ENCODE measurements at places on chromosomes 5 and 9.

DNA sequence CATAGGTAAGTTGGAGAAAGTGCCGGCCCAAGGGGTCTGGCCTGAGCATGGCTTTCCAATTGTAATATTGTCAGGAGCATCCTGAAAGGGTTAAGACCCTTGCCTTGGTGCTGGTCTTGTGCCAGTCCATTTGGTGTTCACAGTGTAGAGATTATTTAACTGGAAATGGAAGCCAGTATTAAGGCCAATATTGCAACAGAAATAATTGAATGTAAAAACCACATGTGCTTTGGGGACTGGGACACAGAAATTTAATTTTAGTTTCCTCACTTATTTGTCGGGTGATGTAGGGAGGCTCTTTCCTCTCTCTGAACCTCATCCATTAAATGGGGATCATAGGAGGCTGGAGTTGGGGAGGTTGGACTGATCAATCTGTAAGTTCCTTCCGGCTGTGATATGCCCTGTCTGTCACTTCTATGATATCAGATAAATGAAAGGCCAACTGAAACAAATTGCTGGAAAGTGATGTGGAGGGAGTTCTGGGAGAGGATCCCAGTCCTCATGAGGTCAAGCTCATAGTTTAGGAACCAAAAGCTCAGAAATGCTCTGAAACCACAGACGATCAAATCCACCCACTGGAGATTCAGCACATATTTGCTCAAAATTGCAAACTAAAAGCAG is 54.8 kb upstream of the COL15A1 start:
- DNase-seq = no peak

GRCh38 chr5:170662966-170663365 is 120.6 kb upstream of the GABRP start:
- no peak for DNase-seq

GRCh38 chr5:58019614-58020013 is 440.3 kb downstream of the PLK2 start:
- no peak for DNase-seq

GRCh38 chr5:160930406-160930805 is 78.4 kb upstream of the ATP10B start:
- DNase-seq = no peak

GRCh38 chr5:113266913-113267227 is 167.9 kb downstream of the TSSK1B start:
- DNase-seq = no peak

DNA sequence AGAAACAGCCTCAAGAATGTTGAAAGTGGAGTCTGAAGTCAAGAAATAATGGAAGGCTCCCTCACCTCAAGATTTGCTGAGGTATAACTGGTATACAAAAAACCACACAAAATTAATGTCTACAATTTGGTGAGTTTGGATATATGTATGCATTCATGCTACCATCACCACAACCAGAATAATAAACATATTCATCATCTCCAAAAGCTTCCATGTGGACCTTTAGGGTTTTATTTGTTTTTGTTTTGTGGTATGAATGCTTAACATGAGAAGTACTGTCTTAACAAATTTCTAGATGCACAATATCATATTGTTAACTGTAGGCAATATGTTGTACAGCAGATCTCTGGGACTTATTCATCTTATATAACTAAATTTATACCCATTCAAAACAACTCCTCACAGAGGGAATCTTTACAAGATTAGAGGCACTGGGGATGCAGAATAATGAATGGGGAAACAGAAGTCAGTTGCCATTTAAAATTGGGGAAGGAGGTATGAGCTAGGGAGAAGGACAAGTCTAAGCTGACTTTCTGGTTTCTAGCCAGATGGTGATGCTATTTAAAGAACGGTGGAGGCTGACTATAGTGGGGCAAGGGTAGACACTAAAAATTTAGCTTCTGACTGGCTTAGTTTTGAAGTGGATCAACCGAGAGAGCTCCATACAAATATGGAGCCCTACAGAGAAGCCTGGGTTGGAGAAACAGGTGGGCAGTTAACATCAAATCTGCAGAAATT is 213.9 kb downstream of the BNC2 start:
- no peak for DNase-seq

Measured in HFF-Myc (cell line).